Caki2 (cell line): ENCODE measurements at places on chromosomes 4 and X.

- no peak for DNase-seq
Measured at GRCh38 chr4:167964766-167965373, 127.5 kb upstream of the ANXA10 start.

GRCh38 chr4:100907465-100908454 lies 389.9 kb upstream of the EMCN start:
- peak; percentile 6 for DNase-seq

- no peak for DNase-seq
Measured at GRCh38 chr4:66095065-66095464, 424.8 kb upstream of the EPHA5 start.

DNA sequence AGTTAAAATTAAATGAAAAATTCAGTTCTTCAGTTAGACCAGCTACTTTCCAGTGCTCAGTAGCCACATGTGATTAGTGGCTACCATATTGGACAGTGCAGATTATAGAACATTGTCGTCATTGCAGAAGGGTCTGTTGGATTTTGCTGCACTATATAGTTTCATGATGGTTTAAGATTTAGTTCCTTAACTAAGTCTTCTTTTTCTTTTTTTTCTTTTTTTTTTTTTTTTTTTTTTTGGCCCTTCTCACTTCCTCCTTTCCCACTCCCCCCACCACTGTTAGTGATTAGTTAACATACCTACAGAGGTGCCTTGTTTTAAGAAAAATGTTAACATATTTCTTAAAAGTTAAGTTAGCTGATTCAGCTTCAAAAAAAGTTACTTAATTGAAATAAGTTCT lies 9.0 kb downstream of the RAB9A start:
- DNase-seq = no peak

DNA sequence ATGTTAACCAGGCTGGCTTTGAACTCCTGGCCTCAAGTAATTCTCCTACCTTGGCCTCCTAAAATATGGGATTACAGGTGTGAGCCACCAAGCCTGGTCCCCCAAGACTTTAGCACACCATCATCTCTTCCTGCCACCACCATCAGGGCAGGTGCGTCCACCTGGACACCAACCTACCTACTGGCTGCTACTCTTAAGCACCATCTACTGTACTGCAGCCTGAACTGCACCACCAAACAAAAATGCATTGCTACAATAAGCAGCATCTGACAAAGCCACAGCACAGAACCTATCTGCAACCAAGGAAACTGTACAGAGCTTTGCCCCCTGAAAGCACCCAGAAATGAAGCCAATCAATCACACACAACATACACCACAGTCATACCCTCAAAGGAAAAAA lies 139.7 kb downstream of the EFHC2 start:
- DNase-seq = no peak

- no peak for DNase-seq
Measured at GRCh38 chrX:132958091-132958703, at the start of gene HS6ST2. TSS of gene HS6ST2 (minus strand) at chrX:132958629.

- DNase-seq = no peak
Measured at GRCh38 chr4:139892973-139893736, 227.5 kb downstream of the MGST2 start.

DNA sequence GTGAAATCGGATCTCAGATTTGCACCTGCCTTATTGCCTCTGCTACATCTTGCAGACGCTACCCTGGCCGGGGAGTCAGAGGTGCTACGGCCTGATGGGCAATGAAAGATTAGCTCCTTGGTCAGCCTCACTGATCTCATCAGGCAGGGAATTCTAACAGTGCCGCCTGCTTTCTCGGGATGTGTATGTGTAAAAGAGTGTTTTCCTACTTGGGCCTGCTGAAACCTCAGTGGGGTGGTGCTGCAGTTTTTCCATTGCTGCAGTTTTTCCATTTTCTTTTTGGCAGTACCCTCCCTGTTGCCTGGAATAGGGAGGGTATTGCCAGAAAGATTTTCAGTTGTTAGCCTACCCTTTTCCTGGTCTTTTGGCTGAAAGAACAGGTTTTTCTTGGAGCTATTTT lies 117.5 kb downstream of the CDKL5 start:
- no peak for DNase-seq

DNA sequence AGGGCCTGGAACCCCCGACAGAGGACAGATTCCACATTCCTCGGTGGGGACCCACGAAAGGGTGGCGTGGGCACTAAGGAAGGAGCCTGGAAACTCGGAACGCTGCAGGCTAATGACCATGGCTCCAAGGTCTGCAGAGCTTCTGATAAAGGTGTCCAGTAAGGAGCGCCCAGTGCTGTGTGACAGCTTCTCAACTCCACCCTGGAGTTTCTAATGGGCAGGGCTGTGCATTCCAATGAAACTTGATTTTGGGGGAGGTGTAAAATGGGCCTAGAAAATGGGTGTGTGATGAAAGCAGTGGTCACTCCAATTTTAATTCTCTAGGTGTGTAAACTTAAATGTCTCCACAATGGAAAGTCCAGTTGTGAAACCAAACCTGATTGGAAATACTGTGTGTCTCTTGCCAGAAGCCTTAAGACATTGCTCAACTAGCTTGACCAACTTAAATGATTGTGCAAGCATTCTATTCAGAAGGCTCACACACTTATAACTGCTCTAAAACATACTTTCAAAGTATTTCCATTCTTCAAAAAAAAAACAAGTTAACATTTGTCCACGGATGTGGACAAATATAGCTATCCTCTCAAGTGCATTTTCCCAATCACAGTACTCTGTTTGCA lies 52.1 kb downstream of the XAGE2 start:
- no peak for DNase-seq

- DNase-seq = no peak
Measured at GRCh38 chr4:139884438-139884837, 218.8 kb downstream of the MGST2 start.

GRCh38 chr4:146550161-146550560 lies 28.4 kb upstream of the SLC10A7 start:
- DNase-seq = no peak

DNA sequence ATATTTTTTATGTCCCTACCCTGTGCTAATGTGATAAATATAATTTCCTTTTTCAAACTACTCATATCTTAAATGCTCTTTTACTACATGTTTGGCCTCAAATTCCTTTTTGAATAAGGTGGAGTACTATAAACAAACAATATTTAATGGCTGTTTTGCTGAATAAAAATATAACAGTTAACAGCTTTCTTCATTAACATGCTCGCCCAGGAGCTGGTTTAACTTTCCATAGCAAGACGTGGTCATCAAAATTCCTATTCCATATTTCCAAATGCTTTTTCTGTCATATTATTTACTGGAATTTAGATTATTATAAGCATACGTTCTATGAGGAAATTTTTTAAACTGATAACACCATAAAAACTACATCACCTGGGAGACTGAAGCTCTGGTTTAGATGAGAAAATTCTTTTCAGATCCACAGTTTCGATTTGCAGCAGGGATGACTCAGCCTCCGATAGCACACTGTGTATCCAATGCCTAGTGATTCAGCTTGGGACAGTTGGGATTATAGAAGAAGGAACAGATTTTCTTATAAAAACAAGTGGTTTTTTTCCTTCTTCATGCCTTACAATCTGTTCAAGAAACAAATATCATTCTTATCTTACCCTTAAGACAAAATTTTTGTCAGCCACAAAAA lies 129.1 kb downstream of the FBXO8 start:
- peak; percentile 51 for DNase-seq

DNA sequence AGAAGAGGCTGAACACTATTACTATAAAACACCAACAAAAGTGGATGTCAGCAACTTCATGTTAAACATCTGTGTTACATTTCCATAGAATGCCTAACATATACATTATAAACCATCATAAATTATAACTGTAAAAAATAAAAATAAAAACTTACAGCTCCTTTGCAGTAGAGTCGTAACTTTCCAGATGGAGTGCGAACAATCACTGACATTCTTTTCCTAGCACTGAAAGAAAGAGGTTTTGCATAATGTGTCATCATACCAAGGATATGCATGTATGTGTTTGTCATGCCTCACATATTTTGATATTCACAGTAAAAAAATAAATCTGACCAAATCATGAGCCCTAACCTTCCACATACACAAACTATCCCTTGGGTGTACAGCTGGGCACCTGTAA lies 113.1 kb downstream of the ATP8A1 start:
- DNase-seq = no peak

- no peak for DNase-seq
Measured at GRCh38 chr4:2651546-2651945, 104.6 kb downstream of the TNIP2 start.

GRCh38 chr4:338759-339097 lies 1.1 kb downstream of the ZNF141 start:
- DNase-seq = no peak

DNA sequence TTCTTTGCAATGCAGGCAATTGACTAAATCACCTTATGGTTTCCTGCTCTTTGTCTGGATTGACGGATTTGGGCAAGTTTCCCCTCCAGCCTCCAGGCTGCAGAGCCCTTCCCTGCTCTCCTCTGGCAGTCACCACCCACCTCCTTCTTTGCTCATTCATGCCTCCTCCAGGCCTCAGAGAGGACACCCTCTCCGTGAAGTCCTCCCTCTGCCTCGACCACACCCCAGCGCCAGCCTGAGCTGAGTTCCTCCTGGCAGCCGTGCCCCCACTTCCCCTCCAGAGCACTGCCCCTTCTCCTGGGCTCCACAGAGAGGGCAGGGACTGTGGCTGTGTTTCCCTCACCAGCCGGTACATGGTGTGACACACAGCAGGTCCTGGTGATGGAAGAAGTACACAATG lies 53.7 kb downstream of the DCTD start:
- DNase-seq = no peak

- DNase-seq = no peak
Measured at GRCh38 chr4:41154010-41154813, 60.1 kb downstream of the APBB2 start.

DNA sequence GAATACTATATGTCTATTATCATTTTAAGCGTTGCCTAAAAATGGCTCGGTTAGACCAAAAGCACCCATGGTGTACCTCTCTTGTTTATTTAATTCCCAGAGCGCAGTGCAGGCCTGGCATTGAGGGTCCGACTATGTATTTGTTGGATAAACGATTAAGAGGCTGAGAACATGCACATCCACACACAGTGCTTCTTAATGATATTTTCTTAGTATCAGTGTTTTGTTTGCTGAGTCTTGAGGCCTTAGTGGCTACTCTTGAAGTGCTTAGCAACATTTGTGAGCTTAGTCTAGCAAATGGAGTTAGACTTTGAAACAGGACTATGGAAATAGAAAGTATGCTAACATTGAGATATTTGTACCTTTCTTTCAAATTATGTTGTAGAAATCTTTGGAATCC lies 43.7 kb downstream of the CDS1 start:
- no peak for DNase-seq

- no peak for DNase-seq
Measured at GRCh38 chrX:135543924-135544323, 23.5 kb downstream of the INTS6L start.

DNA sequence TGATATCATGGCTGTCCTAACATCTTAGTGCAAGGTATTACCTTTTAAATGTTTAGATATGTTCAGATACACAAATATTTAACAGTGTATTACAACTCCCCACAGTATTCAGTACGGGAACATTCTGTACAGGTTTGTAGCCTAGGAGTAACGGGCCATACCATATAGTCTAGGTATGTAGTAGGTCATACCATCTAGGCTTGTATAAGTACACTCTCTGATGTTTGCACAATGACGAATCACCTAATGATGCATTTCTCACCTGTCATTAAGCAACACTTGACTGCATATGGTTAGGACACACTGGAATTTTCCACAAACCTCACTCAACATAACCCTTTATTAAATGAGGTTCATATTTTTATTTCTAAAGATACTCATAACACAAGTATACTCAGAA lies 67.7 kb downstream of the THOC2 start:
- DNase-seq = peak; percentile 58

- no peak for DNase-seq
Measured at GRCh38 chr4:148857239-148857972, 415.2 kb upstream of the NR3C2 start.
